Activated CD4-positive, alpha-beta T cell treated with anti-CD3 and anti-CD28 coated beads, Interleukin-2, amount 50 U/mL, for 48 hours (primary cell): ENCODE measurements at places on chromosomes 4 and X.

- no peak for DNase-seq
Observed at GRCh38 chr4:158884280-158884679, 115.5 kb downstream of the FNIP2 start.

DNA sequence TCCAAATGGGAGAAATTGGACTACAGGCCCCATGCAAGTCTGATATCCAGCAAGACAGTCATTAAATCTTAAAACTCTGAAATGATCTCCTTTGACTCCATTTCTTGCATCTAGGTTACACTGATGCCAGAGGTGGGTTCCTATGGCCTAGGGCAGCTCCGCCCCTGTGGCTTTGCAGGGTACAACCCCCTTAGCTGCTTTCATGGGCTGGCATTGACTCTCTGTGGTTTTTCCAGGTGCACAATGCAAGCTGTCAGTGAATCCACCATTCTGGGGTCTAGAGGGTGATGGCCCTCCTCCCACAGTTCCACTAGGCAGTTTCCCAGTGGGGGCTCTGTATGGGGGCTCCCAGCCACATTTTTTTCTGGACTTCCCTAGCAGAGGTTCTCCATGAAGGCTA is 228.5 kb upstream of the ADAMTS3 start:
- no peak for DNase-seq

- no peak for DNase-seq
Observed at GRCh38 chr4:180057299-180057721, 2185.9 kb upstream of the TENM3 start.

DNA sequence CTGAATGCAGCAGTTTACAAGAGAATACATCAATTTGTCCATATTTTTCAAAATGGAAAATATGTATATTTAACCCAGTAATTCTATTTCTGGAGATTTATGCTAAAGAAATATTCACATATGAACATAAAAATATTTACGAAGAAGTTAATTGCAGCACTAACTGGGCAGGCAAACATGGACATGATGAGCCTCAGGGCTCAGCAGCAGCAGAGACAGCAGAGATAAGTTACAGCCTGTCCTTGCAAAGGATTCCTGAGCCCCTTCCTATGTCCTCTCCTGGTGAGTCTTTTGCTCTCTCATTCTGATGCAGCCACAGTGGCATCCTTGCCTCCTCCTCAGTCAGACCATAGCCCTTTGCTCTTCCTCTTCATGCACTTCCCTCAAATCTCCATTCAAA is 680.6 kb upstream of the CPEB2 start:
- DNase-seq: no peak

GRCh38 chr4:145878501-145879435 is 59.9 kb downstream of the ZNF827 start:
- DNase-seq: no peak

- no peak for DNase-seq
Observed at GRCh38 chr4:172826861-172827260, 341.8 kb upstream of the GALNT7 start.

DNA sequence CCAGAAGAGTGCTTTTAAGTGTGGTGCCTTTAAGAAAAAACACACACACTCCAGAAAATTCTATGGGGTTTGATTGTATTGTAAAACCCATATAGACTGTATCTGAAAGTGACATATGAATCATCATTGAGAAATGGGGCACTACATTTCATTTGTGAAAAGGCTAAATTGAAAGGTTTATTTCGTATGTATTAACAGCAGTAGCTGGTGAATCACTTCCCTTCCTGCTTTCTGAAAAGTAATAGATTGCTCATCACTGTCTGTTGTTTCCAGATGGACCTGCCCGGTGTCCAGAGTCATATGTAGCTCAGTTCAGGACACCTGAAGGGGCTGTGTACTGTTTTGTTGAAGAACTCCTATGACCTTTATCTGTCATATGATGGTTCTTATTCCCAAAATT is 28.1 kb upstream of the HPRT1 start:
- DNase-seq: no peak

GRCh38 chrX:45258731-45259402 is 58.2 kb upstream of the DIPK2B start:
- DNase-seq: no peak

GRCh38 chr4:53810643-53811042 is 219.4 kb upstream of the LNX1 start:
- no peak for DNase-seq

DNA sequence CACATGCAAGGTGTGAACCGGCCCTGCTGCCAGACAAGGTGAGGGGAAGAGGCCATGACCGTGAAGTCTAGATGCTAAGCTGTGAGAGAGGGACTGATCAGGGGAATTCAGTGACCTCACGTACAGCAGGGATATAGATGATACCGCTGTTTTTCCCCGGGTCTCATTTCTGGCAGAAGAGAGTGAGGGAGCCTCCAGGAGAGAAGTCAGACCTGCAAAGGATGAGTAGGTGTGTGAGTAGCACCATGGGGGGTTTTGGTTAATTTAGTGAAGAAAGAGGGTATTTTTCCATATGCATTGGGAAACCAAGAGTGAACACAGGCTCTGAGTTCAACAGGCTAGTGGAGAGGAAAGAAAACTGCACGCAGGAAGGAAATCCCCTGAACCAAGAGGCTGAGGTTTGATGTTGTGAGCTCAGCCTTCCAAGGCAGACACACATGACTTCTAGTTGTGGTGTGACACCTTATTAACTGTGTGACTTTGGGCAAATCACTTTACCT is 127.6 kb upstream of the GATB start:
- no peak for DNase-seq

GRCh38 chr4:7365462-7366179 is 69.1 kb downstream of the PSAPL1 start:
- DNase-seq: no peak

DNA sequence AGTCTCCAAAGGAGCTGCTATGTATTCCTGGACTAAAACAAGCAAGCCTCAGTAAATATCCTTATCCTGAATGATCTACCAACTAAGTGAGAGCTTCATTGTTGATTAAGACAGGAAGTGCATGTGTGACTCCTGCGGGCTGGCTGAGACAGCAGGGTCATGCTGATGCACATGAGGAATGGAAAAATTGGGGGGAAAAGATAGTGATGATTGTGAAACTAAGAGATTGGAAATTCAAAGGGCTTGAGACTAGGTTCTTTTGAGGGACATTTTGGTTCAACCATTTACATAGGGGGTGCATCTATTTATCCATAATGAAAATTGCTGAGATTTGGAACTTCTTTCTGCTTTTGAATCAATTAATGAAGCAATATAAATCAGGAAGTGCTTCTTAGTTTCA is 61.1 kb upstream of the C1QTNF7 start:
- DNase-seq: no peak

- no peak for DNase-seq
Observed at GRCh38 chrX:46957297-46957696, 45.1 kb downstream of the JADE3 start.

DNA sequence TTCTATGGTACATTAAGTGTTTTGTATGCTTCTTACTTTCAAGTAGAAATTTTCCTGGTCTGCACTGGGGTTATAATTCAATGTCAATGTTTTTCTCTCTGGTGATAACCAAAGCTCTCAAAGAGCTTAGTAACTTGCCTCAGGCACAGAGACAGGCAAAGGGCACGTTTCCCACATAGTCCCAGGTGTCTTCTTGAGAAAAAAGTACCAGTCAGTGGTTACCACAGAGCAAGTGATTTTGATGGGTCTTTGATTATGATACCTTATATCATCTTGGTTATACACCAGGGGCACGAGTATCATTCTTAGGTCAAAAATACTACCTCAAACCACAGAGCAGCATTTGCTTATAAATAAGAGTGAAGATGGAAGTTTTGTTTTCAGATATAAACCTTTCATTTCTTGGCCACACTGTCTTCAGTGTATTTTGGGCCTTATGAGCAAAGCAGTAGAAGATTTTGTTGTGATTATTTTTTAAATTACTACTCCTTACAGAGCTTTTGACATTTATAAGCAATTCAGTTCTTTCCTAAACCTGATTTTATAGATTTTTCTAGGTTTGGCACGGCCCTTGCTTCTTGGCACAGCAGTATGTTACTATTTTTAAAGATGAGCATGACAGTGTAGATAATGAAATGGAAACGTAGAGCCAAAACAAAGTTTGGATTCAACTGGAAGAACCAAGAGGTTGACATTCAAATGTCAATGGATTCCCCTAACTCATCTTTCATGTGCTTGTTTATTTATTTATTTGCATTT is 85.3 kb upstream of the TLL1 start:
- no peak for DNase-seq

GRCh38 chr4:3676196-3676595 is 90.0 kb upstream of the ADRA2C start:
- no peak for DNase-seq

GRCh38 chr4:115484479-115484878 is 371.1 kb upstream of the NDST4 start:
- DNase-seq: no peak

DNA sequence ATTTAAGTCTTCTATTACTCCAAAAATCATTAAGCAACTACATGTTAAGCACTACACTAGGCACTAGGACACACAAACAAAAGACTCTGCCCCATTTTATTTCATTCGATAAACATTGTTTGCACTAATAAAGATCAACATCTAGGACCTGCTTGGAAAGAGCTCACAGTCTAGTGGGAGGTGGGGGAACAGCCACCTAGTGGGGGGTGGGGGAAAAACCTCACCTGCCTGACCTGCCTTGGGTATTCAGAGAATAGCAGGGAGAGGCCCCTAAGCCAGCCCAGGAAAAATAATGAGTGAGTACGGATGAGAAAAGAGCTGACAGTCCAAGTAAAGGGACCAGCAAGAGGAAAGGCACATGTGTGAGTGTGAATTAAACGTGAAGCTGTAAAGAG is 52.2 kb downstream of the PRDM5 start:
- DNase-seq: no peak

DNA sequence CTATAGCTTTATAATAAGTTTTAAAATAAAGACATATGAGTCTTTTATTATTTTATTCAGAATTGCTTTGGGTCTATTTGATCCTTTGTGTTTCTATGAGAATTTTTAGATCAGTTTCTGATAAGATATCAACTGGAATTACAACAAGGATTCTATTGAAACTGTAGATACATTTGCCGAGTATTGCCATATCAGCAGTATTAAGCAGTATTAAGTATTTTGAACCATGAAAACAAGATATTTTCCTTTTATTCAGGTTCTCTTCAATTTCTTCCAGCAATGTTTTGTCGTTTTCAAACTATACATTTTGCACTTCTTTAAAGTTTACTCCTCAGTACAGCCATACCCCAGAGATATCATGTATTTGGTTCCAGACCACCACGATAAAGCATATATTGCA is 598.8 kb downstream of the DACH2 start:
- DNase-seq: no peak

- DNase-seq: no peak
Observed at GRCh38 chrX:29447867-29448266, 767.5 kb upstream of the MAGEB2 start.

GRCh38 chr4:95693594-95693993 is 144.8 kb upstream of the UNC5C start:
- no peak for DNase-seq

DNA sequence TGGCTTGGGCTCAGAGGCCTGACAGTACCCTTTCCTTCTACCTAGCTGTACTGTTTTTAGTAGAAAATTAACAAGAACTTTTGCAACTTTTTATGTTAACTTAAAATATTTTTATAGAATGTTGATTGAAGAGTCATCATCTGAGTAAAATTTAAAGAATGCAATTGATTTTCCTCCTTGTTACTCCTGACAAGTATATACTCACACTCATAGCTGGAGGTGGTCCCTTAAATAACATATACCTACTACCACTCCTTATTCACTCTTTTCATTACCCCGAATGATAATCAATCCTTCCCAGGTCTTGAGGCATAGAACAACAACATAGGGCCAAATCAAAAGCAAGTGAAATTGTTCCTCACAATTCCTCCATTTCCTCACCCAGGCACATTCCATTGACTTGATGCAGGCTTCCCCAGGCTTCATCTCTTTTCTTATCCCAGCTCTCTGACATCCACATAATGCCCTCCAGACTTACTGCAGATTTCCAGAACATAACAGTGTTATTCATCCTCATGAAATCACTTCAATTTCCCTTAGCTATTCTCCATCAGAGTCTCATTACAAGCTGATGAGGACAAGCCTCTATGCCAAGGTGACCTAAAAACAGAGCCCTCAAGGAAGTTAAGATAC is 73.2 kb upstream of the ANXA10 start:
- no peak for DNase-seq

GRCh38 chr4:85527815-85528214 is 52.9 kb downstream of the ARHGAP24 start:
- no peak for DNase-seq

- DNase-seq: no peak
Observed at GRCh38 chrX:74351760-74352159, 47.8 kb downstream of the ZCCHC13 start.

GRCh38 chrX:150238632-150239382 is 124.3 kb upstream of the MAMLD1 start:
- DNase-seq: no peak

- DNase-seq: no peak
Observed at GRCh38 chrX:34658326-34658725, 1.2 kb upstream of the TMEM47 start.

DNA sequence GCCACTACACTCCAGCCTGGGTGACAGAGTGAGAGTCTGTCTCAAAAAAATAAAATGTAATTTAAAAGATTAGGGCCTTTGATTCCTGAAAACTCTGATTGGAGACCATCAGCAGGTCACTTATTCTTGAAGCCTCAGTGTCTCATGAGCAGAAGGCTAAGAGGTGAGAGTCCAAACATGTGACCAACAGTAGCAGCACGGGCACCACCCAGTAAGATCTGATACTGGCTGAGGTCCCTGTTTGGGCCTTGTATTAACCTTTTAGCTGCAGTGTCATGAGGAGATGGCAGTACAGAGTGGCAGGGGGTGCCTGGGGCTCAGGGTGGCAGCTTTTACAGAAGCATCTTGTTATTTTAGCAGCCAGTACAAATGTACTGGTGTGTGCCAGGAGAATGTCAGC is 89.3 kb downstream of the FHDC1 start:
- DNase-seq: no peak

DNA sequence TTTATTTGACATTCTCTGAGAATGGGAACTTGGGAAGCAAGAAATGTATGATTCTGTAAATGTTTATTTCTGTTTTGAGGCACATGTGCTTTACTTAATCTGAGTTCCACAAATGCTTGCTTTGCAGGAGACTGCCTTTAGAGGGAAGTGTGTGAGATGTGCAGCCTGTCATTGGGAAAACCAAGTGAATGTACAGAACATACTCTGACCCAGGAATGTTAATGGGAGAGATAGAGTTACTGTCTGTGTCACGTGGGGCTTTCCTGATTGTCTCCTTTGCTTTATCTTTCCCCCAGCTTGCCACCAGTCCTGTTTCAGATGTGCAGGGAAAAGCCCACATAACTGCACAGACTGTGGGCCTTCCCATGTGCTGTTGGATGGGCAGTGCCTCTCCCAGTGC is 218.6 kb upstream of the ANXA3 start:
- DNase-seq: no peak

DNA sequence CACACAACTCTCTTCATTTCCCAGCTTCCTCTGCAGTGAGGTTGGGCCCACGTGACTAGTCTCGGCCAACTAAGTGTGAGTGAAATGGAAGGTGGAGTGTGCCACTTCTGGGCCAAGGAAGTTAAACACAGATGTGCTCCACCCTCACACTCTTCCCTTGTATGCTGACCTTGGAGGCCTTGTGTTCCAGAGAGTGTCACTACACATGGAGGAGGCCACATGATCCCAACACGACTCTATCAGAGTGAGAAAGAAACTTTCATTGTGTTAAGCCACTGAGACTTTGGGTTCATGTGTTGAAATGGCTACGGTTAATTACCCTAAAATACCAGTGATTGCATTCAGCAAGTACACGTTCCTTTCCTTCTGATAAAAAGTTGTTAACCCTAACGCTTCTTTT is 55.1 kb downstream of the TBC1D9 start:
- DNase-seq: no peak

- DNase-seq: no peak
Observed at GRCh38 chrX:30733852-30734660, 80.8 kb downstream of the GK start.

- DNase-seq: no peak
Observed at GRCh38 chr4:100060765-100061416, 110.8 kb upstream of the H2AZ1 start.
